ENCODE measurements at places on chromosomes 16 and 17.

- DNase-seq: peak; percentile 57
Measured at GRCh38 chr17:80252871-80253270, 7.8 kb upstream of the RNF213 start.

DNA sequence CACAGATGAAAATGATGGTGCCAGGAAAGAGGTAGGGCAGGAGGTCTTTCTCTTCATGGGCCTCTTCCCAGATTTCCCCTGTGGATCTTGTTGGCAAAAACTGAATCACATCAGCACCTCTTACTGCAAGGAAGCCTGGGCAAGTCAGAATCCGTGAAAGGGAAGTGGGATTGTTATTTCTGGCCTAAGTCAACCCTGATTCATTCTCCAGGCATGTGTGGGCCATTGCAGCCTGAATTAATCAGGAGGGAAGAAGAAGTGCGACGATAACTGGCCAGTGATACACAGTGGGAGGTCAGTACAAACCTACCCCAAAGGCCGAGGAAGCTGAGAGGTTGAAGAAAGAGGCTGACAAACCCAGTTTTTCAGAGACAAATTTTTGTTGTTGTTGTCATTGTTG lies 17.9 kb upstream of the NSMCE1 start:
- DNase-seq: no peak

GRCh38 chr17:40952661-40953060 lies 14.1 kb downstream of the KRT39 start:
- DNase-seq: no peak

GRCh38 chr17:60887614-60888028 lies 210.0 kb downstream of the BCAS3 start:
- no peak for DNase-seq

DNA sequence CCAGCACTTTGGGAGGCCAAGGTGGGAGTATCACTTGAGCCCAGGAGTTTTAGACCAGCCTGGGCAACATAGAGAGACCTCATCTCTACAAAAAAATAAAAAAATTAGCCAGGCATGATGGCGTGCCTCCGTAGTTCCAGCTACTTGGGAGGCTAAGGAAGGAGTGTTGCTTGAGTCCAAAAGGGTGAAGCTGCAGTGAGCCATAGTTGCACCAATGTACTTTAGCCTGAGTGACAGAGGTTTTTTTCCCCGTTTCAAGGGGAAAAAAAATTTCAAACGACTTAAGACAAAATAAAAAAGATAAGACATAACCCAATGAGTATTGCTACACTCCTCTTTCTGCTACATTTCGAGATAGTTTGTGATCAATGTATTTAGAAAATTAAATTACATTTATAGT lies 6.8 kb downstream of the DHX8 start:
- no peak for DNase-seq

Measured in renal pelvis (tissue), 12 donors.